ENCODE measurements at places on chromosomes 1 and 21.

DNA sequence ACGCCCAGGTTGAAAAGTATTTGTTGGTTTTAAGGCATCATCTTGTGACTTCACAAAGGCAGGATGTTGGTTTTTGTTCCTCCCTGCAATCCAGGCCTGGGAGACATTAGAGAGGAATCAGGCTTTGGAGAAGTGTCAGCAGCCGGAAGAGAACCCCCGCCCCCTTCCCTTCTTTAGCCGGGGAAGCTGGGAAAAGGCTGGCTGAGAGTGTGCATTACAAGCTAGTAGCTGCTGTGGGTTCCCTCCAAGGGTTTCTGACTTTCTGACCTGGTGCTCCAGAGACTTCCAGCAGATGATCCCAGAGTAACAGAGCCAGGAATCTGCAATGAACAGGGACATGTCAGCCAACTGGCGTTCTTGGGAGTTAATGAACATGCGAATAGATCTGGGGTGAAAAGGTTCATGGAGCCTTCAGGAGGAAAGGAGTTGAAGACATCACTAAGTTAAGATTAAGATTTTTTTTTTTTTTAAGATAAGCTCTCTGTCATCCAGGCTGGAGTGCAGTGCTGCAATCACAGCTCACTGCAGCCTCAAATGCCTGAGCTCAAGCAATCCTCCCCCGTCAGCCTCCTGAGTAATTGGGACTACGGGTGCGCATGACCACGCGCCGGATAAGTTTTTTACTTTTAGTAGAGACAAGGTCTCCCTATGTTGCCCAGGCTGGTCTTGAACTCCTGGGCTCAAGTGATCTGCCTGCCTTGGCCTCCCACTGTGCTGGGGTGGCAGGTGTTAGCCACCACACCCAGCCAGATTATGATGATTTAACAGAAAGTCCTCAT lies 7.5 kb downstream of the DISP3 start:
- no peak for DNase-seq

- no peak for DNase-seq
These were observed 19.3 kb downstream of the DHCR24 start for GRCh38 chr1:54867717-54868057.

- DNase-seq: no peak
These were observed 80.1 kb downstream of the RRAGC start for GRCh38 chr1:38779491-38779890.

DNA sequence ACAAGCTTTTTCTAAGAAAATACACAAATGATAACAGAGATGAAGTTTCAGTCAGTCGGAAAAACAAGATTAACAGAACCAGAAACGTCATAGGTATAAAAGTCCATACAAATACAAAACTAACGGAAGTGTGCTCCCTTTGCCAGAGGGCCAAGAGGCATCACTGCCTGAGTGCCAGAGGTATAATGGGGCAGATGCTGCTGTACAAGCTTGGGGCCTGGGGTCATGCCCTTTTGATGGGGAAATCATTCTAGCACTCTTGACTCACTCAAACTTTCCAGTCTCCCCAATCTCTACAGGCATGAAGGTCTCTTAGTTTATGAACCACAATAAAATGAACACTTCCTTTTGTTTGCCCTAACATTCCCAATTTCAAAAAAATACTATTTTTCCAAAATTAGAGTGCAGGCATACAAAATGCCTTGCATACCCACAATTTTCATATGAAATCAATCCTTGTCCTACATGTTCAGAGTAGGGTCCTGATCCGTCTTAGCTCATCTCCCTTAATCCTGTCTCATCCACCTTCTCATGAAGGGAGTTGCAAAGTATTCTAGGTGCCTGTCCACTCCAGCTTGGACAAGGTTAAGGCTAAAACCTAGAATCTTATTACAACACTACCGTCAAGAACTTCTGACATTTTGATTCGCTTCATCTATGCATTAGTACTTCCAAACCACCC lies 1.5 kb downstream of the RPL22 start:
- no peak for DNase-seq

- no peak for DNase-seq
These were observed 14.6 kb downstream of the KIF26B start for GRCh38 chr1:245169376-245169775.

DNA sequence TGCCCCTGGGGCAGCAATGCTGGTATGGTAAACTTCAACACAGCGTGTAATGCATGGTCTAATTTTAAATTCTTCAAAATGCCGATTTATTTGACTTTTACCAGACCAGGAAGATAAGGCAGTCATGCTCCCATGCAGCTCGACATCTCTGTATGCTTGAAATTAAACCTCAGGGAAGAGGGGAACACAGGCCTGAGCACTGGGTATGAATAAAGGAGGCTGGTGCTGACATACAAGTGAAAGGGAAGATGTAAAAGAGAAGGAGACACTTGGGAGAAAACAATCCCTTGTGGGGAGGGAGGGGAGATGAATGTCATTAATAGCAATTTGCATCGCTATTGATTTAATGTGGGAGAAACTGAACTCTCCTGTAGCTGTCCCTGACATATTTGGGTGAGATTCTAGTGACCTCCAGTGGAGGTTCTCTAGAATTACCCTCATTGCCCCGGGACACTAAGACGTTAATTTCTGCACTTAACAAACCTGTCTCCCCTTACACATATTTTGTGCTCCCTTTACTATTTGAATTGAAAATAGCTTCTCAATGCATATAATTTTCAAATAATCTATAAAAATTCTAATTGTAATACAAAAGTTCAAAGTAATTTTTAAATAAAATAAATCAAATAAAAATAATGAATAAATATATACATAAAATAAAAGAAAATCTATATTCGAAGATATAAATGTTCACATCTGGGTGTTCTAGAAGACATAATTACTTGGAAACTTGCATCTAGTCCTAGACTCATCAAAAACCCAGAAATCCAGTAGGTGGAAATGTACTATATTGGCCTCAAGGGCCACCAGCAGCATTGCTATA lies 283.1 kb downstream of the LMX1A start:
- DNase-seq: no peak

DNA sequence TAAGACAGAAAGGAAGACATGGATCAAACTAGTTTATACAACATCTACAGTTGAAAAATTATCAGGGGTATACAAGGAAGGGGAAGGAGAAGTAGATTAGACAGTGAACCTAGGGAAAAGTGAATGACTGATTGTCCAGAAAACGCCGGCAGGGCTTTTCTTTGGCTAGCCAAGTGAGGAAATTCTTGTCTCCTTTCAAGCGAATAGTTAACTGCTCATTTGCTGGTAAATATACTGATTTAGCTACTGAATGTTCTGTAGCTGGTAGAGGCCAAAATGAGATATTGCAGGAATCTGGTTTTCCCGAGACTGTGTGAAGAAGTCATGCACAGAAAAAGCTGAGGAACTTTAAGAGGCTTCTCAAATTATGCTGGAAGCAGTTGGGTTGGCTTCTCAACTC lies 128.5 kb upstream of the ZNHIT6 start:
- DNase-seq: no peak

DNA sequence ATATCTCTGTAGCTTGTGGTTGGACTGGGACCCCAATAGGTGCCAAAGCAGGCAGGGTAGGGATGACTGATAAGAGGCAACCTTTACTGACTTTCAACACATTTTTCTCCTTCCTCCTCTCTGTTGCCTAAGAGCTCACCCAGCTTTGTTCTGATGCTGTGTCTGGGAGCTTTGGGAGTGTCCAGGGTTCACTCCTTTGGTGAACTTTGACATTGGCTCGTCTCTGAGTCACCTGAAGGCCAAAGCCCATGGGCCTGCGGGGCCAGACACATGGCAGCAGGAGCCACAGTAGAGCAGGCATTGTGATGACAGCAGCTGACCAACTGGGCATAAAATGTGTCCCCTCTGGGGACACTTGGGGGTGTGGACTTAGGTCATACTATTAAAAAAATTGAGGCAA lies 99.5 kb upstream of the ZNF644 start:
- no peak for DNase-seq

All from stimulated activated CD8-positive, alpha-beta memory T cell treated with anti-CD3 and anti-CD28 coated beads, Interleukin-7, amount 100 ng/mL, for 48 hours (primary cell).